DMS 273 treated with DMSO at 0.1 percent for 48 hours (cell line): ENCODE measurements at places on chromosomes 1 and 21.

DNA sequence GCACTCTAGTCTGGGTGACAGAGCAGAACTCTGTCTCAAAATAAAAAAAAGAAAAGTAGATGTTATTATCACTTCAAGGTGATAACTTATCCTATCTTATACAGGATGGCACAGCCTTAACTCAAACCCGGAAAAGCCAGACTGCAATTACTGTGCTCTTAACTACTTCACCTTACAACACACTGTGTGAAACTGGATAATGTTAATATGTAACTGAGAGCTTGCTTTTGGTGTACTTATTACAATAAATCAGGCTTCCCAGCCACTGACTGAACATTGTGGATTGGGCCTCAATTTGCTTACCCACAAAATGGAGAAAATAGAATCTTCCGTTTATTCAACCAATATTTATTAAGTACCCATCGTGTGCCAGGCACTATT is 1.4 kb downstream of the ORC1 start:
- no peak for DNase-seq

GRCh38 chr1:64683419-64683818 is 61.5 kb upstream of the RAVER2 start:
- DNase-seq: no peak

DNA sequence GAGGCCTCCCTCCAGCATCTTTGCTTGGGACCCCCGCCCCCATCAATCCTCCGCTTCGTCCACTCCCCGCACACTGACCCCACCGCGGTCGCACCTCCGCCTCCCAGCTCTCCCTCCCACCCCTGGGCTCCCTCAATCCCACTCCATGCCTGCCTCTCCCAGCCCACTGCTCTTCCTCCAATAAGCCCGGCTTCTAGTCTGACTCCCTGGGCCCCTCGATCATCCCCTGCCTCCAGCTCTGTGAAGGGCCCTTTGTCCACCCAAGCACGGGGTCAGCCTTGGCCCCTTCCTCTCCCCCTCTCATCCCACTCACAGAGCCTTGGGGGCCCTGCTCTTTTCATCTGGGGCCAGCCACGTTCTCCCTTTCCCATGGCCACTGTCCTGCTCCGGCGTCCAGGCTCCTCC is 1.5 kb upstream of the TMEM200B start:
- no peak for DNase-seq

DNA sequence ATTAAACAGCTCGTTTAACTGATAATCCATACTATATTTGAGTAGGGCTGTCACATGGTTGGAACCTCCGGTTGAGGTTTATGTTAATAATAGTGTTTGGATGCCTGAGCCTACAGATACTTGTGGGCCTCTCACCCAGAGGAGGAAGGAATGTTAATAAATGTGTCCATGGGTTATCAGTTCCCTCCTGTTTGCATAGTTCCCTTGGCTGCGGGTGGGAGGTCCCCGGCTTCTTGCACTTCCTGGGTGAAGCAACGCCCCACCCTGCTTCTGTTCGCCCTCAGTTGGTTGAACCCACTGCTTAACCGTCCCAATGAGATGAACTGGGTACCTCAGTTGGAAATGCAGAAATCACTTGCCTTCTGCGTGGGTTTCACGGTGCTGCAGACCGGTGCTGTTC is 23.6 kb upstream of the GBP1 start:
- DNase-seq: no peak

DNA sequence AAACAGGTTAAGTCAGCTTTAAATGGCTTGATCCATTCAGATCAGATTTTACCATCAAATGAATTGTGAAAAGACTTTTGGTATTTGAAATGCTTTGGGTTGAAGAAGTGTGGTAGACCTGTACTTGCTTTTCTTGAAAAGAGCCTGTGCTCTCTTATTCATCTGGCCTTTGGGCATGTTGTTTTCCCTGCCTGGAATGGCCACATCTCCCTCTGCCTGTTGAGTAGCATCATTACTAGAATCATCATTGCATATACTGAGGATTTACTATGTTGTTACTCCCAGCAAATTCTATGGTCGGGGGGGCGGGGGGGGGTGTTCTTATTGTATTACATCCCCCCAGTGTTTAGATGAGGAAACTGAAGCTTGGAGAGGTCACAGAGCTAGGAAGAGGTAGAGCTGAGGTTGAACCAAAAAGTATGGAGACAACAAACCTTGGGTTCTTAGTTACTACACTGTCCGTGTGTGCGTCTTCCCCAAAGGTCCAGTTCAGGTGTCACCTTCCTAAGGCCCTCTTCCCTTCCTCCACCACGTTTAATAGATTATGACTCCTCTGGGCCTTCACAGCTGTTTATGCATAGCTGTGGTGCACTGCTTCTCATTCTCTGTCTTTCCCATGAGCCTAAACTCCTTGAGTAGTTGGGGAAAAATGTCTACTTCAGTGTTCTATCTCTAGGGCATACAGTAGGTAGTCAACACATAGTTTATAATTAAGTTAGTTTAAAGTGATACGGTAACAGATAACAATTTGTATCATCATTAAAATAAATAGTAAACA is 246.4 kb upstream of the HOOK1 start:
- no peak for DNase-seq

DNA sequence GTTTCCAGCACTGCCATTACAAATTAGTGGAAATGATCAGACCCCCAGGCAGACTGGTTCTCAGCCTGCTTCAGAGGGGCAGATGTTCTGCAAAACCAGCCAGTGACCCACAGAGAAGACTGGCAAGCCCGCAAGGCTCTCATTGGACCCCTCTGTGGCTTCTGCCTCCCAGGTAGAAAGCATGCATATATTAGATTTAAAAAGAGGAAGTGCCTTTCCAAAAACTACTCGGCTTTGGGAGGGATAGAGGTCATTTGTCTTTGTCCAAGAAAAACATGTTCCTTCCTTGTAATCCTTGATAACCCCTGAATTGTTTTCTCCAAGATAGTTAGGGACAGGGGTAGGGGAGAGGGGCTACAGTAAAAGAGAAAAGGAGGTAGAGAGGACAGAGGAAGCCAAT is 11.8 kb downstream of the HIVEP3 start:
- no peak for DNase-seq

DNA sequence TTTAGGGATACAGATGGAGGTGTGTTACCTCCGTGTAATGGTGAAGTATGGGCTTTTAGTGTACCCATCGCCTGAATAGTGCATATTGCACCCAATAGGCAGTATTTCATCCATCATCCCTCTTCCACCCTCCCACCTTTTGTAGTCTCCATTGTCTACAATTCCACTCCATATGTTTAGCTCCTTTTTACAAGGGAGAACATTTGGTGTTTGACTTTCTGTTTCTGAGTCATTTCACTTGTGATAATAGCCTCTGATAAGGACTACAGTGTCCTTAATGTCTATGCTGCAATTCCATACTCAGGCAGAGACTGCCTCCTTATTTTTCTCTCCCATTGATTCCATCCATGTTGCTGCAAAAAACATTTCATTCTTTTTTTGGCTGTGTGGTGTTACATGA is 48.7 kb downstream of the OVGP1 start:
- DNase-seq: no peak

GRCh38 chr1:7474786-7475502 is 296.2 kb upstream of the VAMP3 start:
- no peak for DNase-seq

GRCh38 chr1:153919876-153920852 is 2.6 kb downstream of the GATAD2B start:
- peak; percentile 11 for DNase-seq

GRCh38 chr1:220239966-220240365 is 32.3 kb downstream of the RAB3GAP2 start:
- DNase-seq: no peak

DNA sequence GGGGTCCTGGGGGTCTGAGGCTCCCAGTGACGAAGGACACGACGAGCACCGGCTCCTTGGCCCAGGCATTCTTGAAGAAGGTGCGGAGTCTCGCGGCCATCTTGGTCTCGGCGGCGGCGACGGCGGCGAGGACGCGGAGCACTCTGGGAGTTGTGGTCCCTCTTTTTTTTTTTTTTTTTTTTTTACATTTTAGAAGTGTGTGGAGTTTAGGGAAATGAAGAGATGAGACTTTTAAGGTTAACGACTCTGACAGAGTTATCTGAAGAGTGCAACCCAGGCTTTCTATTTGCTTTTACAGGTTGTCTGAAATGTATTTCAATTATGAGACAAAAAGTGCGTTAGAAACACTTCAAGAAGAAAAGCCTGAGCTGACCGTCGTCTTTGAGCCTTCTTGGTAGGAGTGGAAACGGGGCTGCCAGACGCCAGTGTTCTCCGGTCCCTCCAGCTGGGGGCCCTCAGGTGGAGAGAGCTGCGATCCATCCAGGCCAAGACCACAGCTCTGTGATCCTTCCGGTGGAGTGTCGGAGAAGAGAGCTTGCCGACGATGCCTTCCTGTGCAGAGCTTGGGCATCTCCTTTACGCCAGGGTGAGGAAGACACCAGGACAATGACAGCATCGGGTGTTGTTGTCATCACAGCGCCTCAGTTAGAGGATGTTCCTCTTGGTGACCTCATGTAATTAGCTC is 9.7 kb downstream of the OR2B11 start:
- no peak for DNase-seq

- DNase-seq: no peak
These were observed 97.1 kb downstream of the AK5 start for GRCh38 chr1:77378723-77379535.
